Karpas-422 (cell line): ENCODE measurements at places on chromosomes 3 and 15. TPM values are rescaled to one million over a fixed set of nuclear protein-coding genes. Genes with fewer than 3 reads are reported as not detected.

DNA sequence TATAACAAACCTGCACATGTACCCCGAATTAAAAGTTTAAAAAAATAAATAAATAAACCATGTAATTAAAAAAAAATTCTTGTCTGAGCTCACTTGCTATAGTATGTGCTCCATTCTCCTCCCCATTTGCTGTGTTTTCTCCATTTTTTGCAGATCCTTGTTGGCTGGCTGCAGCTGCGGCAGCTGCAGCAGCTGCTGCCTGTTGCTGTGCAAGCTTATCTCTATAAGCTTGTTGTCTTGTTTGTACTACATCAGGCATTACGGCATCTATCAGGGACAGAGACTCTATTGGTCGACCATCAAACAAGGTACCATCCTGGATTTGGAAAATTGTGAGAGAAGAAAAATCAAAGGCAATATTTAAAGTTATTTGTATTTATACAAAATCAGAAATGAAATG lies 145.9 kb downstream of the TBL1XR1 start:
- DNase-seq, result peak; percentile 53

- peak; percentile 89 for DNase-seq
Measured at GRCh38 chr15:80970018-80970657, 19.5 kb downstream of the MESD start.

DNA sequence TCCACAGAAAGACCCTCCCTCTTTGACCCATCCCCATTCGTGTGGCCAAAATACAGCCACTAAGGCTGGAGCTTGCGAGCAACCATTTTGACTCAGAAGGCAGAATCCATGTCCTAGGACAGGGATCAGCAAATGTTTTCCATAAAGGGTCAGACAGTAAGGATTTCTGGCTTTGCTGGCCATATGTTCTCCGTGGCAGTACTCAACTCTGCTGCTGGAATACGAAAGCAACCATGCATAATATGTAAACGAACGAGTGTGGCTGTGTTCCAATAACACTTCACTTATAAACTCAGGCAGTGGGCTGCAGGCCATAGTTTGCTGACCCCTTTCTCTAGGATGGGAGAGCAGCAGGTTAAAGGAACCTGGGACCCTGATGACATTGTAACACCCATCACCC lies 77.6 kb upstream of the WNT5A start:
- DNase-seq, result no peak

- DNase-seq, result no peak
Measured at GRCh38 chr3:150497956-150498355, 48.3 kb downstream of the SERP1 start.

GRCh38 chr3:38637906-38638305 lies 11.6 kb downstream of the SCN5A start:
- no peak for DNase-seq

DNA sequence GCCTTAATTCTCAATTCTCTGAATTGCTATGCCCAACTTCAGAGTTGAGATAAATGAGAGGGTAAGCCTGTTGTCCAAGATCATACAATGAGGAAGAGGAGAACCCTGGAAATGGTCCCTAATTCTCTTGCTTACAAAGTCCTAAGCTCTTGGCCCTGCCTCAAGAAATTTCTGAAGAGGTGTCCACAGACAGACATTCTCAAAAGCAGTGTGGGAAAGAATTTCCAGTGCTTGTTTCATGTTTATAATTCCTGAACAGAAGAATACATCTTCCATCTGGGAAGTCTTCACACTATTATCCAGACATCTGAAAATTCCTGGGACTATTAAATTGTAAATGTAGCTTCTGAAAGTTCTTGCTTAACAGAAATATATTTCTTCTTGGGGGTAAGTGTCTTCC lies 166.8 kb upstream of the LRTM1 start:
- DNase-seq, result no peak

- no peak for DNase-seq
Measured at GRCh38 chr3:46435081-46435726, 28.1 kb downstream of the CCRL2 start.

DNA sequence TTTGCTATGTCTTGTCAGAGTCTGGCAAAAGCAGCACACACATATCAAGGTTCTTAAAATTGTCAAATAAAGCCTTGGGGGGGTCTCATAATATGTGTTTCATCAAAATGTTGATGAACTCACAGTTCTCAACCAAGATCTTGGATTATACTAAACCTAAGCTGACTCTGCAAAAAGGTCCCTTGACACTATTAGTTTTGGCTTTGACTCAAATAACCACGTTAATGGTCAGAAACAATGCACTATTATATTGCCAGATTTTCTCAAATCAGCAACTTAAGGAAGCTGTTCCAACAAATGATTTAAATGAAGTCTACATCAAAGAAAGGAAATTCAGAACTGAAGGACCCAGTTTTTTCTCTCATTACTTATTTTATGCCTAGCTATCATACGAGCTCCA lies 1063.9 kb downstream of the ROBO1 start:
- no peak for DNase-seq

GRCh38 chr15:51314391-51315337 lies 23.7 kb downstream of the CYP19A1 start:
- DNase-seq, result no peak

GRCh38 chr3:64229903-64230302 lies 4.6 kb upstream of the PRICKLE2 start:
- DNase-seq, result no peak

DNA sequence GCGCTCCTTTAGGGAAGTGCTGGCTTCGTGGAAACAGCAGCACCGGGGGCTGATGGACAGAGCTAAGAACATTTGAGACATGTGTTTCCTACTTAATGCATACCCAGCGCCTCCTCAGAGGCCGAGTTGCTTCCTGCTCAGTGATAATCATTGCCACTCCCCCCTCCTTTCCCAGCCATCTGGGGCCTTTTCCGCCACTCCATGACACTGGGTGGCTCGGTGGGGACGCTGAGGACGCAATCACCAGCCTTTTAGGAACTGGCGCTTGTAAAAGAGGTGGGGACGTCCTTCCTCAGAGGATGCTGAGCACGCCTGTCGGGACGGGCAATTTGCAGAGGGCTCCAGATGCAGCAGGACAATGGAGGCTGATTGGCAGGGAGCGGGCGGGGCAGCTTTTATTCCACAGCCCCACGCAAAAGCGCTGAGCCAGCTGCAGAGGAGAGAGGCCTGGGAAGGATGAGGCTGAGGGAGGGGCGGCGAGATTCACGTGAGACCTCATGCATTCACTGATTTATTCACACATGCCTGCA lies 22.2 kb upstream of the IQSEC1 start:
- DNase-seq, result no peak

- DNase-seq, result no peak
Measured at GRCh38 chr3:66747696-66748095, 246.9 kb upstream of the LRIG1 start.

DNA sequence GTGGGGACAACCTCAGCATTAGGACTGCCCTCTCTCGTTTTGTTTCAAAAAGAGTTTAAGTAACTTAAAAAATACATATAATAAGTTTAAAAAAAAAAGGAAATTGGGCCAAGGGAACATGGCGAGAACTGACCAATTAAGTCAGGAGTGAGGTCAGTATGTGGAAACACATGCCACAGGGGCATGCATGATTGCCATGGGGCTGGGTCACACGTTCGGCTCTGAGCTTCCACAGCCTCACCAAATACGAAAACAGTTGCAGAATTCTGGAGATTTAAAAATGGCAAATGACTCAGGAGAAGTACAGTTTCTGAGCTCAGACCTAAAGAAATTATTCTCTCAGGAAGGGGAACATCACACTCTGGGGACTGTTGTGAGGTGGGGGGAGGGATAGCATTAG lies 24.1 kb downstream of the PDE8A start:
- DNase-seq, result no peak

DNA sequence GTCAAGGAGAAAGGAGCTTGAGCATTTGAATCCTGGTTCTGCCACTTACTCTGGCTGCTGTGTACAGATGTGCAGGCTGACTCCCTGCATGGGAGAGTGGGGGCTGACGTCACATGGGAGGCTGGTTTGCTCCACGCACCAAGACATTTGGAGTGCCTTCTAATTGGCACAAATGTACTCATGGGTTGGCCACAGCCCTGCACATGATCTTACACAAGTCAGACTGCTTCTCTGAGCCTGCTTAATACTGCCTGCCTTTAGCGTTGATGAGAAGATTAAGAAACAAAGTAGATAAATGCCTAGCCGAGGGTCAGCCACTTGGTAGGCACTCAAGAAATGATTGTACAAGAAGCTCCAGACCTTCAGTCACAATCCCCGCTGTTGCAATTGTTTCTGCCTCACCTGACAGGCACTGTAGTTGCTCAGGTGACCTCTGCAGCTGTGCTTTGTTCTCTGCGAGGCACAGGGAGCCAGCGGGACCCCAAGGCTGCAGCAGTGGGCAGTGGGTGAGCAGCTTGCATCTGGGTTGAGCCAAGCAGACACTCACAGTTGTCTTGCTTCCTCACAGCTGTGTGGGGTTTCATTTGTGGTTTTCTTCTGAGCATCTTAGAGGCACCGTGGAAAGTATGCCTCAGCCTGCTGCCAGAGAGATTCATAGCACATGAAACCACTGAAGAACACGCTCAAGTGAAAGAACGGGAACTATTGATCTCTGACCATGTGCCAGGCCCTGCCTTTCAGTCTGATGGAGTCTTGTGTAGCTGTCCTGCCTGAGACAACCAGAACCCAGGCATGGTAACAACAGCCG lies 33.1 kb downstream of the GRK7 start:
- DNase-seq, result no peak

DNA sequence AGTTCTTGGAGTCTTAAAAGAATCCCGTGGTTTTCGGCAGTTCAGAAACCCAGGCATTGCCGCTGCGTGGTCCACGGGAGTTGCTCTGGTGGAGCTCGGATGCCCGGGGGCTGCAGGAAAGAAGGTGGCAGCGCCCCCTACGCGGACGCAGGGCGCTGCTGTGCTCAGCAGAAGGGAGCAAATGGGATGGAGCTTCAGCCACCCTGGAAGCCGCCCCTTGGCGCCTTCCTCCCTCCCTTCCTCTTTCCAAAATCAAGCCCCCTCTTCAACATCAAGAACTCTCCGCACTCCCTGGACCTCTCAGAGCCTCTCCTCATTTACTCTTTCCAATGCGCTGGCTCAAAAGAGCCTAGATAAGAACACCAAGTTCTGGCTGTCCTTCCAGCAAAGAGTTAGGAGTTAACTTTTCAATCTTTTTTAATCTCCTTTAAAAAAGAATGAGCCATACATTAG lies 880 bp upstream of the CHRNA7 start:
- DNase-seq, result no peak

DNA sequence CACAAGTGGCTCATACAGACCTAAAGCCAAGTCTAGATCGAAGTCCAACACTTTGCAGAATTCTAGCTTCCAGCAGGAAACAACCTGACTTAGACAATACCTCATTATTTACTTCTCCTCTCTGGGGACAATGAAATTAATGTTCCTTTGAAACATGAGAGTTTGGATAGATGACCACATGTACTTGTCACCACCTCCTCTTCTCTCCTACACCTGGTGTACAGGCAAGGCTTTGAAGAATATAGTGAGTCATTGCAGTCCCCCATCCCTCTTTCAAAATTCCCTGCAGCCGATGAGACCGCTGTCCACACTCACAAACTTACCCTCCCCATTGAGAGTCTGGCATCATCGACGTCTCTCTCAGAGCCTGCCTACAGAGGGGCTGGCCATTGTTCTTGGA lies 189.0 kb upstream of the HES1 start:
- no peak for DNase-seq

Gene IFT57
- 93.4 and 133 TPM in 2 replicates for total RNA-seq

Gene PRR23A
- not detected in 2 replicates for total RNA-seq

Gene FBXO40
- not detected in 2 replicates for total RNA-seq

Gene CNTN6
- total RNA-seq, result not detected in 2 replicates

Gene XCR1
- not detected in 2 replicates for total RNA-seq

Gene LYSMD2
- 3.4 and 5.4 TPM in 2 replicates for total RNA-seq
